ENCODE measurements at places on chromosomes 16 and 17.

DNA sequence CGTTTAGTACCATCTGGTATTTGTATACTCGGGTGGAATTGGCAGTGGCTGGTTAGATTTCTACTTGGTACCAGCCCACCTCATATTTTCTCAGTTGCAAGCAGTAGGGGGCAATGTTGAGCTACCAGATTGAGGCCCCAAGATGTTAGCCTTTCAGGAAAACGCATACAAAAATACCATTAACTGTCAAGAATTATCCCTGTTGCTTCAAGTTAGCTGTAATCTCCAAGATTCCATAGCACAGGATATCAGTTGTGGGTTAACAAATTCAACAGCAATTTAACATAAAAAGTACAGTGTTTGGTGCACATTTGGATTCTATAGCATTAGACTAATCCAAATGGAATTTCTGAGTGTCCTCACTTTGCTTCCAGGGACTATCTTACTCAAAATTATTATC is 188.2 kb downstream of the FTO start:
- DNase-seq = peak; percentile 76

- DNase-seq = no peak
Observed at GRCh38 chr17:28267720-28268609, 51.0 kb upstream of the TMEM97 start.

DNA sequence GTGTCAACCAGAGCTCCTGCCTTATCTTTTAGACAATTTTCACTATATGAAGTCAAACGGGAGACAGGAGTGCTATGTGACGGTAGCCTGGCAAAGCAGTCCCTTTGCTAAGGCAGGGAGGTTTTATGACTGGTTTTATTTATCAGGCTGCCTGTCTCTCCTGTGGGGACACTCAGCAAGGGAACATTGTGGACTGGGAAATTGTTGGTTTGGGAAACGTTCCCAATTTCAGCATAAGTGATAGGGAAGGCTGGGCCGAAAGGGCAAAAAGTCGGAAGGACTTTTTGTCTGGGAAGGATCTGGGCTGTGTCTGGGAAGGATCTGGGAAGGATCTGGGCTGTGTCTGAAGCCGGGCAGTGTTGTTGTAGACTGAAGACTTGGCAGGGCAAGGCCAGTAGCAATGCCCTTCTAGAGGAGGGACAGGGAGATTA is 211.2 kb downstream of the PARN start:
- no peak for DNase-seq

GRCh38 chr16:57950382-57950781 is 20.5 kb downstream of the CNGB1 start:
- no peak for DNase-seq

GRCh38 chr17:66839616-66840015 is 4.7 kb downstream of the CACNG5 start:
- DNase-seq = no peak

- no peak for DNase-seq
Observed at GRCh38 chr16:71480956-71481355, 8.2 kb downstream of the ZNF19 start.

DNA sequence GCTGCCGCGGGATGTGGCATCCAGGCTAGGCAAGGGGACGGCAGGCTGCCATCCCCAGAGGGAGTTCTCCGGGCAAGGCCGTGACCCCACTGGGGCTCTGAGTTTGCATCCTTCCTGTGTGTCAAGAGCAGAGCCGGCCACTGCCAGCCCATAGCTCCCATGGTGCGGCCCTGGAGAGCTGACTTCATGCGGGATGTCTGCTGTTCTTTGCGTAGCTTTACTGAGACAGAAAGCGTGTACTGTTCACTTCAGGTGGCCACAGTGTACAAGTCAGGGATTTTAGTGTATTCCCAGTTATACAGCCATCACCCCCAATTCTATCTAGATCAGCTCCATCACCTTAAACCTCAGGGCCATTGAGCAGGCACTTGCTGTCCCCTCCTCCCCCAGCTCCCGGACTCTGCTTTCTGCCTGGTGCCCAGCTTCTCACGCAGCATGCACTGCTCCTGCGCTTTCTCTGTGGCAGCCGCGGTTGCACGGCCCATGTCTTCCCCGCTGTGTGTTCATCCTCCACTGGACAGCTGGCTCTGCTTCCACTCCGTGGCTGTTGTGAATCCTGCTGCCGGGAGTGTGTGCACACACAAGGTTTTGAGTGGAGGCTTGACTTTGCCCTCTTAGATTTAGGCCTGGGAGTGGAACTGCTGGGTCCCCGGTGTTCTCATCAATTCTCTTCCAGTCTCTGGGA is 71.2 kb downstream of the KLHDC4 start:
- DNase-seq = no peak

DNA sequence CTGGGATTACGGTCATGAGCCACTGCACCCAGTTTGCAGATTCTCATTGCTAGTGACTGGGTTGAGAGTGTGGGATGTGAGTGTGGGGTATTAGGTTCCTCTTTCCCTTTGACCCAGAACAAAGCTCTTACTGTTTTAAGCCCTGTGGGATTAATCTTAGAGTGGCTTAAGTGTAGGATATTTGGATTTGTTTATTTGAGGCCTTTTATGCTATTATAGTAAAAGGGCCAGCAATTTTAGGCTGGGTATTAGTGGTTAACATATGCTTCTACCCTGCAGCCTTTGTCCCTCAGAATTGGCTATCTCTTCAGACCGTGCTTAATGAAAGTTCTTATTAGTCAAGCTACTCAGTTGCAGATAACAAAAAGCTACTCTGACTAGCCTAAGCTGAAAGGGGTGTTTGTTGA is 3.2 kb downstream of the SGF29 start:
- DNase-seq = no peak

- DNase-seq = no peak
Observed at GRCh38 chr17:82860606-82861392, 21.0 kb upstream of the ZNF750 start.

DNA sequence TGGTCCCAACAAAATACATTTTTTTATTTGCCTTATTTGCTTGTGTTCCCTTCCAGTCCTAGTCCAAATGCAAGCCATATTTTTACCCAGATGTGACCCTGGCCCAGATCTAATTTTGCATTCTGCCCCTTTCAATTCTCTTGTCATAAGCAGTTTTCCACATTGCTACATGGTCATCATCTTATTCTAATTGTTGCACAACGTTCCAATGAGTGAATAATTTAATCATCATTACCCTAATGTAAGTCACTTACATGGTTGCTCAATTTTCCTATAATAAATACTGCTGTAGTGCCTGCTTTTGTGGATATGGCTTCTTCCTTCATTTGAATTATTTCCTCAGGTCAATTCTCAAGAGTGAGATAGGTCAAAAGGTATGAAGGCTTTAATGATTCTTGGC is 12.8 kb downstream of the RSAD1 start:
- DNase-seq = no peak

DNA sequence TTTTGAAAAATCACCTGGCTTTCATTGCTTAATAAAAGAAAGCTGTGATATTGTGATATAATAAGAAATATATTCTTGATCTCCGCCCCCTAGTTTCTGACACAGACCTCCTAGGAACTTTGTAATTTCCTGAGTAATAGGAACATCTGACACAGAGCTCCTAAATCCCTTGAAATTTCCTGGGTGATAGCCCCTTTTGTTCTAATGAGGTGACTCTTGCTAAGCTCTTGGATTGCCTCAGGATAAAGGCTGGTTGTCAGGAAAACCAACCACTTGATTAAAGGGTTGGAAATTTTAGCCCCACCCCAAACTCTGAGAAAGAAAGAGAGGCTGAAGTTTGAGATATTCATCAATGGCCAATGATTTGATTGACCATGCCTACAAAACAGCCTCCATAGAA is 326.4 kb upstream of the KIF2B start:
- DNase-seq = no peak

- no peak for DNase-seq
Observed at GRCh38 chr16:12617401-12617819, 186.3 kb downstream of the CPPED1 start.

DNA sequence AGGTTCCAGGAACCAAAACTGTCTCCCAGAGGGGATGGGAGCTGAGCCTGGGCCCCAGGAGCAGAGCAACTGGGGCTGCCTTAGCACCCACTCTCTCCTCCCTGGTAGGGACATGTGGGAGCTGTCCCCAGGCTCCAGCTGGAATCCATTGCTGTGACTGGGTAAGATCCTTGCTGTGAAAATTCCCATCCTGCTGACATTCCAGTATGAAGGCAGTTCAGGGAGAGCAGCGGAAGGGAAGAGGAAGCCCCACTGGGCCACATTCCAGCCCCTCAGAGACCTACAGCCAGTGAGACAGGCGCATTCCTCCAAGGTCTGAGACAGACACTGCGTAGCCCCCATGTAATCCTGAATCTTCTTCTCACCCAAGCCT is 24.2 kb downstream of the MYO18A start:
- peak; percentile 49 for DNase-seq

GRCh38 chr17:77214743-77215142 is 74.0 kb downstream of the SEC14L1 start:
- DNase-seq = peak; percentile 26

DNA sequence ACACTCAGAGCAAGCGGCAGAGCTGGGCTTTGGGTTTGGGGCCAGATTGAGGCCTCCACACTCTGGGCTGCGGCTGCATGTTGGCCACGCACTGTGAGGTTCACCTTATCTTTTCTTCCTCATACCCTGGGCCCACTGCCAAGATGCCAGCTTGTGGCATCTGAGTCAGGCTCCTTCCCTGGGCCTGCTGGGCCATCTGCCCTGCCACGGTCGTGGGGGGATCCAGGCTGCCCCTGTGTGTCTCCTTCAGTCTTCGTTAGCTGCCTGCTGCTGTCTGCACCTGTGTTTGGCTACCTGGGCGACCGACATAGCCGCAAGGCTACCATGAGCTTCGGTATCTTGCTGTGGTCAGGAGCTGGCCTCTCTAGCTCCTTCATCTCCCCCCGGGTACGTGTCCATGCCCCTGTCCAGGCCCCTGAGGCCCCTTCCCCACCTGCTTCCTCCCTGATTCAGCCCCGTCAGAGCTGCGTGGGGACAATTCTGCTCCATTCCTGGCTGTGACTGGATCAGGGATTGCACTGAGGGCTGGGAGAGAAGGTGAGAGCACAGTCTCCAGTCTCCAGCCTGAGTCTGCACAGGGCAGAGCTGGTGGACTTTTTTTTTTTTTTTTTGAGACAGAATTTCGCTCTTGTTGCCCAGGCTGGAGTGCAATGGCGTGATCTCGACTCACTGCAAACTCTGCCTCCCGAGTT is 11.2 kb downstream of the SPNS3 start:
- DNase-seq = no peak

DNA sequence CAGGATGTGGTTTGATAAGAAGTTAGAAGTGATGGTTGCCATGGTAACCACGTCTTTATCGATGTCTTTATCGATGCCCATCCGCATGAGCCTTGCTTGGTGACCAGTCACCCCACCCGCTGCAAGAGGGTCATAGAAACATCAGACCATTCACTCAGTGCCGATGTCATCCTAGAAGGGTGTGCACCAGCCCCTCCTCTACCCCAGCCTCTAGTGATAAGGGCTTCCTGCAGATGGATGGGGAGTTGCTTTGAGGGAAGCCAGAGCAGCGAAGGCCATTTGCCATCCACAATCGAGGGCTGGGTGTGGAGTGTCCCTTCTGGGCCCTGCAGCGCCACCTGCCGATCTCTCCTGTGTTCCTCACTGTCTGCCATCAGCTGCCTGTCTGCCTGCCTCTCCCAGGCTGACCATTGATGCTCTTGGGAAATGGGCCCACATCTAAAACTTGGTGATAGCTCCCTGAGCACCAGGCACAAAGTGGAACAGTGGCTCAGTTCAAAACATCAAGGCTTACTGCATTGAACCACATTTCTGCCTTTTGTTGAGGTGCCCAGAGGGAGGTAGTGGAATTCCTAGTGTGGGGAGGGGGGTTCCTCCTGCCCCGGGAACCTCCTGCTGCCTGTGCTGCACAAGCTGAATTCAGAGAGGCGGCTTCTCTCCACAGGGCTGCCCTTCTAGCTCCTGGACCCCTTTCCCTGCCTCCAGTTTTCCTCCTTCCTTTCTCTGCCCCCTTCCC is 8.9 kb downstream of the CALB2 start:
- no peak for DNase-seq

DNA sequence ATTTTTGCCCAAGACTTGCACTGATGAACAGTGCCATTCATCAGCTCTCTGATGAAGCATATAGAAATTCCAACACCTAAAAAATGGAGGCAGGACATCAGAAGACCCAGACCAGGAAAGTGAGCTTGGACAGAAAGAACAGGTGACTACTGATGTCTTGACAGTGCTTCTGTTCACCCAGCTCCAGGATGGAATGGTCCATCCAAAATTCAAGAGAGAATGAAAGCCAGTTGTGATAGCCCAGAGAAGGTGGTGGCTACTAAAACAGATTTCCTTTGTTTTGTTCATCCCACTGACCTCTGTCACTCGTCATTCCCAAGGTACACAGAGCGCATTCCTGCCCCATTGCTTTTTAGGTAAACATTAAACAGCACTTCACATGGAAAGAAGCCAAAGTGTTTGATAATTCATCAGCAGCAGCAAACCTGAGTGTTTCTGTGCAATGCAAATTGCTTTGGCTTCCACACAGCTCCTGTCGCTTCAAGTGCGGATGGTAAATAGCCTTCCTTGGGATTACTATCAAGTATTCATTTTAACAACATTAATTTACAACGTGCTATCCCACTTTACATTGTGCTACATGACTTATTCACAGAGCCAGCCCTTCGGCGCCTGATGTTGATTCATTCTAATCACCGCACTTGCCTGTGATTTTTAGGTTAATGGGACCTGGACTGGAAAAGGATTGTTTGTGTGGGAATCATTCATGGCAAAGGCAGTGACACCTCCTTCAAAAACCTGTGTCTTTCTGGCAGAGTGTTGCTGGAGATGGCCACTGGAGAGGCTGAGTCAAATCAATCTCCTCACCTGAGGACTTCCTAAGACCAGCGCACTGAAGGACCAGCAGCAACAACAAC is 65.1 kb upstream of the TOX3 start:
- DNase-seq = no peak

GRCh38 chr16:82880346-82880745 is 253.6 kb downstream of the CDH13 start:
- no peak for DNase-seq

DNA sequence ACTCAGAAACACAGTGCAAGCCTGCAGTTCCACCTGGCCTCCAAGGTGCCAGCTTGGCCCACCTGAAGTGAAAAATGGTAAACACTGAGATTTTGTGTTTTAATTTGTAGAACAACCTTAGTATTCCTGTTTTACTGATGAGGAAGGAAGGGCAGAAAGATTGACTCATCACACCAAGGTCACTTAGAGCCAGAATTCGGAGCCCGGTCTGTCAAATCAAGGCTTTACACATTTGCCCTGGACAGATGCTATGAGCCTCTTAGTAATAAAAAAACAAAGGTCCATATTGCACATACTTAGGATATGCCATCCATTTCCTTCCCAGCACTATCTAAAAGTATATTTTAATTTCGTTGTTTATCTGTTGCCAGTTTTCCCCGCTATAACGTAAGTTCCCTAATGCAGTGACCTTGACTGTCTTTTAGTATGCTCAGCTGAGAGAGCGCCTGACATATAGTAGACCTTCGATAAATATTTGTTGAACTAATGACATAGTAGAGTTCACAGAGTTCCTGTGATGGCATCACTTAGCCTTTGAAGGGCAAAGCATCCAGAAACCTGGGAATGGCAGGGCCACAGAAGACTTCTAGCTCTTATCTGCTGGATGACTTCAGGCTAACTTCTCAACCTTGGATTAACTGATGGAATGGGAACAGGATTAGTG is 7.2 kb upstream of the TBKBP1 start:
- DNase-seq = no peak

GRCh38 chr17:28982131-28982793 is 23.6 kb downstream of the SEZ6 start:
- DNase-seq = peak; percentile 63

- DNase-seq = peak; percentile 69
Observed at GRCh38 chr17:9878786-9879525, 26.1 kb downstream of the RCVRN start.

All from astrocyte of the spinal cord (primary cell).